ENCODE measurements at places on chromosomes 6 and 20. TPM values are rescaled to one million over a fixed set of nuclear protein-coding genes. Genes with fewer than 3 reads are reported as not detected.

GRCh38 chr20:47785854-47786764 is 828 bp upstream of the SULF2 start:
- H3K4me3 ChIP-seq: no peak overlapping the region
- H3K4me1 ChIP-seq: no peaks in the 10 kb centered on the region
- no peak for DNase-seq
- peaks cover 14% of the 10 kb centered on the region for H3K27me3 ChIP-seq

DNA sequence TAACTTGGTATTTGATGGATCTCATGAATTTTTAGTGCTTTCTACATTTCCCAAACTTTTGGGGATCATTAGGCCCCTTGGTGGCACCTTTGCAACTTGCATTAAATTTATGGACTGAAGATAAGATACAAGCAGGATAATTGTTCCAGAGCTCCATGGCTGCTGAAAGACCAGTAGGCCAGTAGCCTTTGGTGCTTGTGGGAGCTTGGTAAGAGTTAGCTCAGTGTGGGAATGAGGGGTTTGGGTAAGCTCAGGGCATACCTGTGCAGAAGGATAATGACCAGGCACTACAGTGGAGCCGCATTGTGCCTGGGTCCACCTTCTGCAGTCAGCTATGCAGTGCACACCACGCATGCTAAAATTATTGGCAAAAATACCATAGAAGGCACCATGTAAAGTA is 240.5 kb upstream of the SUPT3H start:
- H3K27me3 ChIP-seq: no peaks in the 10 kb centered on the region
- DNase-seq: no peak
- no peaks in the 10 kb centered on the region for H3K36me3 ChIP-seq

WFDC5 gene
- not detected for total RNA-seq

DNA sequence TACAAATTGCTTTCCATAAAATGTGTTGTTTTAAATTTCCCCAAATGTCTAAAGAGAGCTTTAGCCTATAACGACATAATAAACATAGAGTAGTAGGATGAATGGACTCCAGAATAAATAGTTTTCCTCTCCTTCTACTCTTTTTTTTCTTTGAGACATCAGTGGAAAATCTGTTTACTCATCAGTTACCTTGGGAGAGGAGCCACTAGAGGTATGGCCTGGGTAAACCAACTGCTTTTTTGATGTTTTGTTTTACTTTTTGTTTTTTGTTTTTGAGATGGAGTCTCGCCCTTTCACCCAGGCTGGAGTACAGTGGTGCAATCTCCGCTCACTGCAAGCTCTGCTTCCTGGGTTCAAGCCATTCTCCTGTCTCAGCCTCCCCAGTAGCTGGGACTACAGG is 8.3 kb upstream of the TGM3 start:
- H3K36me3 ChIP-seq: no peaks in the 10 kb centered on the region
- no peaks in the 10 kb centered on the region for H3K4me1 ChIP-seq
- no peak overlapping the region for H3K4me3 ChIP-seq
- H3K27me3 ChIP-seq: no peaks in the 10 kb centered on the region

- H3K36me3 ChIP-seq: peaks cover 48% of the 10 kb centered on the region
- no peak for DNase-seq
- no peak overlapping the region for H3K27ac ChIP-seq
Observed at GRCh38 chr20:48649868-48650267, 177.9 kb downstream of the PREX1 start.

GRCh38 chr6:54099225-54099624 is 12.0 kb upstream of the MLIP start:
- H3K36me3 ChIP-seq: no peaks in the 10 kb centered on the region
- no peak overlapping the region for H3K27ac ChIP-seq
- no peaks in the 10 kb centered on the region for H3K27me3 ChIP-seq
- H3K4me1 ChIP-seq: no peaks in the 10 kb centered on the region
- H3K4me3 ChIP-seq: no peak overlapping the region

- peaks cover 30% of the 10 kb centered on the region for H3K4me1 ChIP-seq
- DNase-seq: peak; percentile 47
- peak overlapping the region; percentile 88 for H3K27ac ChIP-seq
- no peaks in the 10 kb centered on the region for H3K27me3 ChIP-seq
- H3K4me3 ChIP-seq: peak overlapping the region; percentile 68
- peaks cover 10% of the 10 kb centered on the region for H3K36me3 ChIP-seq
Observed at GRCh38 chr20:62804021-62804626, 511 bp upstream of the OGFR start.

DNA sequence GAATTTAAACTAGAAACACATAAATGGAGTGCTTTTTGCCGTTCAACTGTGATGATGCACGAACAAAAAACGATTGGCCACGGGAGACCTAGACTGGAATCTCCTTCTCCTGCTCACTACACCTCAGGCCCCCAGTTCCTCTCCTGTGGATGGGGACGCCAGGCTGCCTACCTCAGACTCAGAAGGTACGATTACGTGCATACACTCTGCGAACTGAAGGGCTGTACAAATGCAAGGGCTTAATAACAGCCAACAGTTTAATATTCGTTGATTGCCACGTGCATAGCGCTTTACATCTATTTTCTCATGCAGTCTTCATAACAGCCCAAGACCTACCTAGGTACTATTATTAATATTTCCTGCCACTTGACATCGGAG is 495 bp upstream of the ARMC2 start:
- peaks cover 6% of the 10 kb centered on the region for H3K4me1 ChIP-seq
- H3K36me3 ChIP-seq: no peaks in the 10 kb centered on the region
- no peaks in the 10 kb centered on the region for H3K27me3 ChIP-seq
- H3K27ac ChIP-seq: peak overlapping the region; percentile 69
- no peak for DNase-seq

PRR18 gene
- total RNA-seq: not detected

- no peaks in the 10 kb centered on the region for H3K27me3 ChIP-seq
- no peak for DNase-seq
- no peak overlapping the region for H3K27ac ChIP-seq
- H3K4me1 ChIP-seq: peaks cover 6% of the 10 kb centered on the region
- H3K36me3 ChIP-seq: no peaks in the 10 kb centered on the region
Observed at GRCh38 chr20:62873280-62873679, 11.7 kb upstream of the TCFL5 start.

ABHD12 gene
- total RNA-seq: 27.6 TPM

DNA sequence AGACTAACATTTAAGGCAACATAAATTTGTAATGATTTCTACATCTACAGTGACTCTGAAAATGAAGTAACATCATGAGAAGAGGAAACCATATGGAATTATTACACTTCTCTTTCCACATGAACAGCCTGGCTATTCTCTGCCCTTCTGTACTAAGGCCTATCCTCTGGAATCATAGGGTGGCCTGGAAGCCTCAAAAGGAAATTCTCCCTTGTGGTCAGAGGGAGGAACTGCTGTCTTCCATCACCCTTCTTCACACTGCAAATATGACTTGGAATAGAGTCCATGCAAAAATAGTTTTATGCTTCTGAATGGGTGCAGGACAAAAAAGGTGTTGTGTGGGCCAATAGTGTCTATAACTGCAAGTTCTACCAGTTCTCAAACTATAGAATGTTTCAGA is 44.6 kb upstream of the SH3BGRL2 start:
- no peaks in the 10 kb centered on the region for H3K36me3 ChIP-seq
- no peaks in the 10 kb centered on the region for H3K27me3 ChIP-seq
- no peak overlapping the region for H3K4me3 ChIP-seq
- H3K4me1 ChIP-seq: no peaks in the 10 kb centered on the region
- no peak for DNase-seq

GRCh38 chr6:50141100-50141499 is 91.4 kb upstream of the DEFB112 start:
- no peak for DNase-seq
- no peak overlapping the region for H3K27ac ChIP-seq
- H3K27me3 ChIP-seq: no peaks in the 10 kb centered on the region
- H3K4me3 ChIP-seq: no peak overlapping the region
- H3K4me1 ChIP-seq: no peaks in the 10 kb centered on the region

DNA sequence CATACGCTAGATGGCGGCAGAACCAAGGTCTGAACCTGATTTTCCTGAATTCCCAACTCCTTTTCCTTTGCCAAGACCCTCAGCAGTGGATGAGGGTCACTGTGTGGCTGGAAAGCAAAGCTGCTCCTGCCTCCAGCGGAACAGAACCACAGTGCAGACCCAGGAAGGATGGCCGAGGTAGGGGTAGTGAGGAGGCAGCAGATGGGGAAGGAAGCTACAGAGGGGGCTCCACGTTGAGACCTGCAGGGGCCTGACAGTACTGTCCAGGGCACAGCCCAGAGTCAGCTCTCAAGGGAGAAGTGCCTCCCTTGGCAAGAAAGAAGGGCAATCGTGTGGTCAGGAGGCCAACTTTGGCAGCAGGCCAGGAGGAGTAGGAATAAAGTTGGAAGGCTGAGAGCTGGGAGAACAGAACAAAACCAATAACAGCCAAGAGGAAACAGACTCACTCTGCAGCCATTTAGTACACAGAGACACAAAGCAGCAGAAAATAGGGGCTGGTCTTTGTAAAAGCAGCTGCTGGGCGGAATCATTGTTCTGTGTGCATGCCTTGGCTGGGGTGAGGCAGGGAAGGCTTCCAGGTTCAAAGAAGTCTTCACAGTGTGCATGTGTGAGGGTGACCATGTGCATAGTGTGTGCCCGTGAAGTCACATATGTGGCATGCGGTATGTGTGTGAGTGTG is 3.1 kb downstream of the GABRR2 start:
- no peak for DNase-seq
- H3K4me3 ChIP-seq: no peak overlapping the region
- H3K27me3 ChIP-seq: no peaks in the 10 kb centered on the region
- H3K4me1 ChIP-seq: no peaks in the 10 kb centered on the region

DNA sequence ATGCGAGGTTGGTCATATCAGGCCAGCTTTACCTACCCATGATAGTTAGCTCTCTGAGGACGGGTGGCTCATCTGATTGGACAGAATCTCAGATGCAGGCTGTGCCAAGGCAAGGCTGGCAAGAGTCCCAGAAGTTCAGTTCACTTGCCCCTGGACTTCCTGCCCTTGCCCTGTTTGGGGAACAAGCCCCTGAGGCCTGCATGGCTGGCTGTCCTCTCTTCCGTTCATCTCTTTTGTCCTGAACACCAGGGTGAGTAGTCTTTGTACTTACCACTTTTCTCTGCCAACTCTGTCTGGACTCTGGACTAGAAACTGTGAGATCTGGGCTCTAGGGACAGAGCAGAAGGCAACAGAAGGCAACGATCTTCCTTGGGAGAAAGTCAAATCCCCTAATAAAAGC is 769.9 kb downstream of the QKI start:
- no peak overlapping the region for H3K27ac ChIP-seq
- no peaks in the 10 kb centered on the region for H3K4me1 ChIP-seq
- no peak for DNase-seq
- H3K36me3 ChIP-seq: no peaks in the 10 kb centered on the region

DNA sequence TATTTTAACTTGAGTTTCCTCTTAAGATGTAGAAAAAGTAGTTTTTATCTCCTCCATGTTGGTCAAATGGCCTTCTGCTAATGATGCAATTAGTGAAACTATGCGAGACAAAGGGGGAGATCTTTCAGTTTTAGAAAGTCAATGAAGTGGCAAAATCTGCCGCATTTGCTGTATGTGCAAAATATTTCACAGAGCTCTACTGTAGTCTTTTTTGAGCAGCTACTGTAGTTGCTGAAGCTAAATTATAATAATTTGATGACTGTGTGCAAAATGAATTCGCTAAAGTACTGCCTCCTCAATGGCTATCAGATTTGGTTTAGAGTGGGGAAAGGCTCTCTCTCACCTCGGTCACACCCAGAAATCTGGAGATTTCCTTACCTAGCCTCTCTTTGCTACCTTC is 267.6 kb upstream of the ZFP64 start:
- DNase-seq: no peak
- no peak overlapping the region for H3K27ac ChIP-seq
- H3K4me1 ChIP-seq: no peaks in the 10 kb centered on the region
